Activated CD4-positive, alpha-beta T cell treated with anti-CD3 and anti-CD28 coated beads, Interleukin-2, amount 10 ng/mL, durations not matched to agents 24 days and 14 days (primary cell): ENCODE measurements at places on chromosomes 7 and 10.

DNA sequence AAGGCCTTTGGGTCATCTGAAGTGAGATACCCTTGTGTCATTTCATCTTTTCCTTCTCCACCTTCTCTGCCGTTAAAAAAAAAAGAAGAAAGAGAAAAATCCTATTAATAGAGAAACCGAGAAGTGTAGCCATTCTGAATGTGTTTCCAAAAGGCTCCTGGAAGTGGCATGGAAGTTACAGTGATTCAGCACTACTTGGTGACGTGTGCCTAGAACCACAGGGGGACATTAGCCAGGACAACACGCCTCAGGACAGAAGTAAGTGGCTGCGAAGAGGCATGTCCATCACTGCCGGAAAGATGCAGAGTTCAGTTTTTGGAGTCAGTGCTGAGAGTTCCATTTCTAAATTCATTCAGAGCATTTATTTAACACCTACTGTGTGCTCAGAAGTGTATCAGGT lies 6.3 kb downstream of the HTRA1 start:
- DNase-seq = no peak

DNA sequence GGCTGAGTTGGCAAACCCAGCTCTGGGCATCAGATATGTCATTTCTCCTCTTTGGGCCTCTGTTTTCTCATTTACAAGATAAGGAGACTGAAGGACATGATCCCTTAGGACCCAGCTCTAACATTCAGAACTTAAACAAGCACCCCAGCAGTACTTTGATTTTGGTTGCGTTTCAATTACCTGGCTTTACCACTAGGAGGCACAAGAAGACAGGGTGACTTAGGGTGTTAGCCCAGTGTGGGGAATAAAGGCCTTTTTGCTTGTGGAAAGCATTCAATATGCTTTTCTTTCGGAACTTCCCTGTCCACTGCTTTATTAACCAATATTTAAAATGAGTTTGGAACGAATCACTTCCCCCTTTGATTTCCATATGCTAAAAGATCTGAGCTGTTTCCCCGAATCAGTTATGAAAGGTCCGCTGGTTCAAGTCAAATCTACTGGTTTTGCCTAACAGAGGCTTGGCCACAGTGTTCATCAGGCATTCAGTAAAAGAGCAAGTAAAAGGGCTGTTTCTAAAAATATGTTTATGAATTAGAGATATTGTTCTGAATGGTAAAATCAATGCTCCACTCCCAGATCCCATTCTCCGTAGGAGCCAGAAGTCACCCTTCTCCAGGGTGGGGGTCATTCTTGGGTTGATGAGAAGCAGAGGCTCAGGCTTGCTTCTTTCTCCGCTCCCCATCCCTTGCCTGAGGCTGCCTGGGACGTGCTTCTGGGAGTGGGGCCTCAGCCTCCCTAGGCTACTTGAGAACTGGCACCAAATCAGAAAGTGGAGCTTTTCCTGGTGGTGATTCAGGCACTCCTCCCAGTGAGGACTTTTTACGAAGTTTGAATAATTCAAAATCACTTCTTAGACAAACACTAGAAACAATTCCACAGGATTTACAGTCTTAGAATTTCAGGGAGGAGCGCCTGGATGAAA lies 105.5 kb downstream of the MYOF start:
- peak; percentile 90 for DNase-seq

GRCh38 chr10:101226491-101227428 lies 2.5 kb downstream of the LBX1 start:
- peak; percentile 74 for DNase-seq

GRCh38 chr7:76037310-76037709 lies 10.5 kb downstream of the STYXL1 start:
- no peak for DNase-seq

- DNase-seq = no peak
Observed at GRCh38 chr10:49264177-49264677, 34.7 kb upstream of the C10orf71 start.

DNA sequence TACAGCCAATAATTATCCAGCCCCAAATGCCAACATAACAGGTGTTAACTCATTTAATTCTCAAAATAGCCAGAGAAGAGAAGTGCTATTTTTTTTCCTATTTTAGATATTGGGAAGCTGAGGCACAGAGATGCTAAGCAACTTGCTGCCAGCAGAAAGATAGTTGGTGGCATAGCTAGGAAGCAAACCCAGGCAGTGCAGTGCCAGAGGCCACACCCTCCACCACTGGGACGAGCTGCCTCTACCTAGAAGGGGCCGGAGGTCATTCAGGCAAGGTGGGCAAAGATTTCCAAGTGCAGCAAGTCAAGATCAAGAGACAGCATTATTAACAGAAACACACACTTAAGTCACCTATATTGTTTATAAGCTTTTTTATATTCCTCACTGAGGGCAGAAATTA lies 654.1 kb downstream of the INHBA start:
- DNase-seq = no peak

GRCh38 chr10:1938317-1938716 lies 201.0 kb upstream of the ADARB2 start:
- peak; percentile 86 for DNase-seq

DNA sequence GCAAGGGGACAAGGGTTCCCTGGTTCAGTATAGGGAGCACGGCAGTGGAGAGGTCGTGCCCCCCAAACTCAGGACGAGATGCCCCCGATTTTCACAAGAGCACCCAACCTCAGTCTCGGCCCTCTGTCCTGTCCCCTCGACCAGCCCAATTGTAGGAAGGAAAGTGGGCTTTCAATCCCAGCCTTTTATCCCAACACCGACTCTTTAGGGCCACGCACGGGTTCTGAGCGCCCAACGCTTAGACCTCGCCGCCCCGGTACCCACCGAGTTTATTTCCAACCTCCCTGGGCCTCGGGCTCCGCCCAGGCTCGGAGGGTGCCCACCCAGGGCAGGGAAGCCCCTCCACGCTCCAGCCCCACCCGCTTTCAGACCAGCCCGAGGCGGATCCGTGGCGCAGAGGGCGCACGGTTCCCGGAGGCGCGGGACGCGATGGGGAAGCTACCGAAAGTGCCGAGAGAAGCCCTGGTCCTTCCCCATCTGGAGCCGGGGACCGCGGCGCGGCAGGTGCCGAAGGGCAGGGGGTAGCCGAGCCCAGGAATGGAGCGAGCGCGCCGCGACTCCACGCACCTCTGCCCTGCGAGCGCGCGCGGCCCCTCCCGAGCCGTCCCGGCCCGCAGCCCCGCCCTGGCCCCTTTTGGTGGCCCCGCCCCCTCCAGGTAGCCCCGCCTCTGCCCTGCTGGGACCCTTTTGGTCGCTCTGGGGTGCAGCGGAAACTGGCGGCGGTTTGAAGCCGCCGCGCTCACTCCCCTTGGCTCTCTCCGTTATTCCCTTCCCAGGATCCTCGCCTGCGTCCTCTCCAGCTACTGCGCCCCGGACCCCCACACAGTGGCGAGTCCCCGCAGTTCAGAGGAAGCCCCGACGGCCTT lies 20.4 kb downstream of the GRID2IP start:
- peak; percentile 81 for DNase-seq

DNA sequence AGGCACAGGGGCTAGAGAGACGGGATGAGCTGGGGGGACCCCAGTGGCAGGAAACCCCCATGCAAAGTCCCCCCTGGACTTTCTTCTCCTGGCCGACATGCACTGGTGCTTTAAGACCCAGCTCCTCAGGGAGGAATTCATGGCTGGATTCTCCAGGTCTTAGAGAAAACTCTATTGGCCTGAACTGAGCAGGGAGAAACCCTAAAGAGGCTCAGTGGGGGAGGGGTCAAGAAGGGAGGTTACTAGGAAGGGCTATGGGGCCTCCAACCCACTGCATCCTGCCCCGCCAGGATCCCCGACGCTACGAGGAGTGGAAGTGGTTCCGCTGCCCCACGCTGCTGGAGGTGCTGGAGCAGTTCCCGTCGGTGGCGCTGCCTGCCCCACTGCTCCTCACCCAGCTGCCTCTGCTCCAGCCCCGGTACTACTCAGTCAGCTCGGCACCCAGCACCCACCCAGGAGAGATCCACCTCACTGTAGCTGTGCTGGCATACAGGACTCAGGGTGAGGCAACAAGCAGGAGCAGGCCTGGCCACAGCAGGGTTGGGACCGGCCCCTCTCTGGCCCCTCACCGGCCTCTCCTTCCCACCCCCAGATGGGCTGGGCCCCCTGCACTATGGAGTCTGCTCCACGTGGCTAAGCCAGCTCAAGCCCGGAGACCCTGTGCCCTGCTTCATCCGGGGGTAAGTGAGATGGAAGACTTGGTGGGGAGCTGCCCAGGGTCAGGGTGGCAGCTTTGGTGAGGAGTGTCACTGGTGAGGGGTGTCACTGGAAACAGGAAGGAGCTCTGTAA lies 13.8 kb downstream of the ATG9B start:
- DNase-seq = peak; percentile 85

DNA sequence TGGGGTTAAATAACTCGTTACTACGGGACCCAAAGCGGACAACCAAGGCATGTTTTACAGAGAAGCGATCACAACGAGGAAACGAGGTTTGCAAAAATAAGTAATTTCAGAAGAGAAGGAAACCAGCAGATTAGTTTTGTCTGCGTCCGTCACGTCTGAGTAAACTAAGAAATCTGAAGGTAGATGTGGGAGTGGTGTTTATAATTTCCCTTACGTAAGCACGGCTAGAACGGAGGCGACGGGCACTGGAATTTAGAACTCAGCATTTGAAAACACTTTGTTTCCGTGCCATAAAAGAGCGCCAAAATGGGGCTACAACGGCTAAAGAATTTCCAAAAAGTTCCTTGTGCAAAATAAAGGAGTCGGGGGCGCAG lies 718 bp upstream of the UMAD1 start:
- peak; percentile 84 for DNase-seq

- no peak for DNase-seq
Observed at GRCh38 chr7:5231811-5232484, 41.9 kb downstream of the WIPI2 start.

DNA sequence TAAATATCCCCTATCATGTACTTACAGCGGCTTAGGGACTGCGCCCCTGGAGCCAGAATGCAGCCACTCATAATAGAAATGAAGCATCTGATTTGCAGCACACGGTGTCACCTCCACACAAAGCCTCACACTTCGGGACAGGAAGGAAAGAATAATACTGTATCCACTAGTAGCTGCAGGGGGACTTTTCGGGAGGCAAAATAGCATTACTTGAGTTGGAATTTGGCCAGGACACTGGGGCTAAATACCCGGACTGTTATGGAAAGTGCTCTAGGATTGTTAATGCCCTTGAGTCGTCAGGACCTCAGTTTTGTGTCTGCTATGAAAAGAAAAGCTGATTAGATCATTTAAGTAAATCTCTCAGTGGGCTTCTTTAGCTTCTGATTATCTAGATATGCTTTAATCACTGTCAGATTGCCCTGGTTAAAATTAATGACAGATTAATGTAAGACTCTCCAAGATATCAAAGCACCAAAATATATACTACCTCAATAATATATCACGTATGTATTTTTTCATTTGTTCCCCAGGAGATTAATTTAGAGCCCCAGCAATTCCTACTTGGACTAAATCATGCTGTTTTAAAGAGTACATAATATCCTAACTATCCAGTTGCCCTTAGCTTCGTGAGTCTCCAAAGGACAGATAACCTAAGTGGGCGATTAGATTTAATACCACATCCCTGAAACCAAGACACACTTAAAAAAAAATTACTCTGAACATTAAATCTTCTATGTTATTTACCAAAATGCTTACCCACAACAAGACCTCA lies 173.0 kb upstream of the NEBL start:
- DNase-seq = no peak

- no peak for DNase-seq
Observed at GRCh38 chr10:50426485-50426884, 175.2 kb upstream of the ASAH2 start.

GRCh38 chr10:47040681-47041080 lies 129.5 kb downstream of the PTPN20 start:
- DNase-seq = no peak

- DNase-seq = no peak
Observed at GRCh38 chr7:75889223-75889825, 10.5 kb downstream of the RHBDD2 start.

DNA sequence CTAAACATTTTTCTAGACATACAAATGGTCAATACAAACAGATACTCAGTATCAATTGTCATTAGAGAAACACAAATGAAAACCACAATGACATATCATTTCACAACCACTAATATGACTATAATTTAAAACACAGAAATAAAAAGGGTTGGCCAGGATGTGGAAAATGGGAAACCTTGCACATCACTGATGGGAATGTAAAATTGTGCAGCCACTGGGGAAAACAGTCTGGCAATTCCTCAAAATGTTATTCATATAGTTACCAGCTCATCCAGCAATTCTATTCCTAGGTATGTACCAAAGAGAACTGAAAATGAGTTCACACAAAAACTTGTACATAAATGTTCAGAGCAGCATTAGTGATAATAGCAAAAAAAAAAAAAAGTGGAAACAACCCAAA lies 106.1 kb upstream of the LRRTM3 start:
- DNase-seq = no peak

GRCh38 chr7:121574109-121574508 lies 178.0 kb upstream of the FAM3C start:
- DNase-seq = peak; percentile 30
